ENCODE measurements at places on chromosomes 12 and 14.

- DNase-seq = no peak
Measured at GRCh38 chr14:69259527-69260189, at the start of gene GALNT16. GALNT16 (plus strand) TSS chr14:69260158; CDS start chr14:69260291, 133 bp downstream.

DNA sequence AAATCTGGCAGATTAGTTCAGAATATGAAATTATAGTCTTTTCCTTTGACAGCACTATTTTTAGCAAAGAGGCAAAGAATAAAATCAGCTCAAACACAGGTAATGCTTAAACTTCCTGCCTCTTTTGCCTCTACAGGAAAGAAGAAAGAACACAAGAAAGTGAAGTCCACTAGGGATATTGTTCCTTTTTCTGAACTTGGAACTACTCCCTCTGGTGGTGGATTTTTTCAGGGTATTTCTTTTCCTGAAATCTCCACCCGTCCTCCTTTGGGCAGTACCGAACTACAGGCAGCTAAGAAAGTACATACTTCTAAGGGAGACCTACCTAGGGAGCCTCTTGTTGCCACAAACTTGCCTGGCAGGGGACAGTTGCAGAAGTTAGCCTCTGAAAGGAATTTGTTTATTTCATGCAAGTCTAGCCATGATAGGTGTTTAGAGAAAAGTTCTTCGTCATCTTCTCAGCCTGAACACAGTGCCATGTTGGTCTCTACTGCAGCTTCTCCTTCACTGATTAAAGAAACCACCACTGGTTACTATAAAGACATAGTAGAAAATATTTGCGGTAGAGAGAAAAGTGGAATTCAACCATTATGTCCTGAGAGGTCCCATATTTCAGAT is 17.4 kb downstream of the TMPO start:
- no peak for DNase-seq

DNA sequence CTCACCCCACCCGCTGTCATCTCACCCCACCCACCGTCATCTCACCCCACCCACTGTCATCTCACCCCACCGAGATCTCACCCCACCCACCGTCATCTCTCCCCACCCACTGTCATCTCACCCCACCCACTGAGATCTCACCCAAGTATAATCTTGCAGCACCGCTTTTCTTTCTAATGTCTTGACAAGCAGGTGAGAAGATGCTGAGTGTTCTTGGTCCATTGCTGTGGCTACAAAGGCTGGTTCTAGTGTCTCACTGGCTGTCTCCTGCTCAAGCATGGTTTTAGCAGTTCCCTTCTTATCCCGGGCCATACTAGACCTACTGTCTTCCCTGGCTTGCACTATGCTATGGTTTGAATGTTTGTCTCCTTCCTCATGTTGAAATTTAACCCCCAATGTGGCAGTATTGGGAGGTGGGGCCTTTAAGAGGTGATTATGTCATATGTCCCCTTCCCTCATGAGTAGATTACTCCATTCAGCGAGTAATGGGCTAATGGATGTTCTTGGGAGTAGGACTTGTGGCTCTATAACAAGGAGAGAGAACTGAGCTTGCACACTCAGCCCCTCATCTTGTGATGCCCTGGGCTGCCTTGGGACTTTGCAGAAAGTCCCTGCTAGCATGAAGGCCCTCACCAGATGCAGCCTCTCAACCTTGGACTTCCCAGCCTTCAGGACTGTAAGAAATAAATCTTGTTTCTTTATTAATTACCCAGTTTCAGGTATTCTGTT is 47.7 kb upstream of the PPP2R5C start:
- DNase-seq = no peak

GRCh38 chr12:48265777-48266176 is 62.7 kb upstream of the OR10AD1 start:
- DNase-seq = no peak

- DNase-seq = no peak
Measured at GRCh38 chr12:47091009-47091408, 11.2 kb upstream of the AMIGO2 start.

DNA sequence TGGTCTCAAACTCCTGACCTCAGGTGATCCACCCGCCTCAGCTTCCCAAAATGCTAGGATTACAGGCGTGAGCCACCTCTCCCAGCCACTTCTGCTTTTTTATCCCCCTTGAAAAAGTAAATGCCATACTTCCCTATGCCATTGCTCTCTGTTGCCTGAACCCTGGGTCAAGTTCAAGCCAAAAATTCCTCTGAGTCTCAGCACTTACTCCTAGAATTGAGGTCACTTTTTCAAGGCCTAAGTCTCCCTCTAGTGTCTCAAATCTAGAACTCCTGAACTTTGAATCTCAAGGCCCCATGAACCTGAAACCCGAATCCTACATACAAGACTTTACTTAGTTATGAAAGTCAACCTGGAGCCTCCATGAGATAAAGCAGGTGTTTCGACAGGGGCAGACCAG is 1.4 kb upstream of the APOBEC1 start:
- DNase-seq = no peak

DNA sequence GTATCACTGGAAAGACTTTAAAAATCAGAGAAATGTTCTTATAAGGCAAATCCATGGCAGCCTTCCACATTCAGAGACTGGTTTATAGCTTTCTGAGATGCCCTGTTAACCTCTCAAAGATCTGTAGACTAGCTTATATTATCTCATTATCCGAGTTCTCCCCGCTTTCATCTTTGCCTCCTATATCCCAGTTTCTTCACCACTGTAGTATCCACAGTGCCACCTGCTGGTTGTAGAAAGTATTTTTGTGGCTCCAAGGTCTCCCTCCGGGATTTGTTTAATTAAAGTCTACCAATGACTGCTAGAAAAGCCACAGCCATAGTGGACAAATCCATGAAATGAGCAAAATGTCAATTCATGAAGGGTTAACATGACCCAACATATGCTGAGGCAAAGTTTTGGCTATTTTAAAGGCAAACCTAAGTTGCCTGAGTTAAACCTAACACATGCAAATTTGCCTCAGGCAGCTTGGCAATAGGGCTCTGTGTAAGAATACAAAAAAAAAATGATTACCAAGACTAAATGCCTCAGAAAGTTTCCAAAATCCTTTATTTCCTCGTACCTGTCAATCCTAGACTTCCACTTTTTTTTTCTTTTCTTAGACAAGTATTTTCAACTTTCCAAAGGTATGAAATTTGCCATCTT is 218.8 kb upstream of the BMP4 start:
- no peak for DNase-seq

DNA sequence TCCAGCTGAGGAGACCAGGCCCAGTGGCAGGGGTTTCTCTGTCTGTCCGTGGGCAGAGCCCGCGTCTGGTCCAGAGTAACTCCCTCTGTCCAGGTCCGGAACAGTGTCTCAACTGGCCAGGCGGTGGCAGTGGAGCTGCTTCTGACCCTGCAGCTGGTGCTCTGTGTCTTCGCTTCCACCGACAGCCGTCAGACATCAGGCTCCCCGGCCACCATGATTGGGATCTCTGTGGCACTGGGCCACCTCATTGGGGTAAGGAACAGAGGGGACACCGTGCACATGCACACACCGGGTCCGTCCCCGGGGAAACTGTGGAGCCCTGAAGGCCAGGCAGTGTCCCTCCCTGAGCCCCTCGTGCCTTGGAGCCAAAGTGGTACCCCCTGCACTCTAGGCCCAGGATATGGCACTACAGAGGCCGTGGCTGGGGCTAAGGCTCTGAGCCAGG is 1.5 kb downstream of the AQP6 start:
- DNase-seq = no peak

DNA sequence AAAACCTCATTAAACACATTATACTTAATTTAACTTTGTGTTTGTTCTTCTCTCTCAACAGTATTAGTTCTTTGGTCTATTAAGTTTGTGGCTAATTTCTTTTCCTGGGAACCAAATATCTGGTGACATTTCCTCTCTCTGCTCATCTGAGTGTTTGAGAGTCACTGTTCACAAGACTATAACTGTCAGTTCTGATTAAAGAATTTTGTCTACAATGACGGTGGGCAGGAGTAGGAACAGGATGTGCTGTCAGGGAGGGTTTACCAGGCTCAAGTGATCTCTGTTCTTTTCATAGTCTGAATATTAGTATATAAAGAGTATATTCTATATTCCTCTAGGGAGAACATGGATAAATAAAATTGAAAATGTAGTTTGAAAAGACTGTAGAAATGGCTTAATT is 92.9 kb downstream of the ALG10B start:
- DNase-seq = no peak
